ENCODE measurements at places on chromosomes 2 and 18. TPM values are rescaled to one million over a fixed set of nuclear protein-coding genes. Genes with fewer than 3 reads are reported as not detected.

GRCh38 chr18:56541793-56542192, 96.6 kb downstream of the TXNL1 start:
- no peak for DNase-seq

GRCh38 chr2:239274391-239275043, 126.3 kb downstream of the HDAC4 start:
- DNase-seq = no peak

GRCh38 chr2:66729416-66730330, 294.7 kb downstream of the MEIS1 start:
- no peak for DNase-seq

DNA sequence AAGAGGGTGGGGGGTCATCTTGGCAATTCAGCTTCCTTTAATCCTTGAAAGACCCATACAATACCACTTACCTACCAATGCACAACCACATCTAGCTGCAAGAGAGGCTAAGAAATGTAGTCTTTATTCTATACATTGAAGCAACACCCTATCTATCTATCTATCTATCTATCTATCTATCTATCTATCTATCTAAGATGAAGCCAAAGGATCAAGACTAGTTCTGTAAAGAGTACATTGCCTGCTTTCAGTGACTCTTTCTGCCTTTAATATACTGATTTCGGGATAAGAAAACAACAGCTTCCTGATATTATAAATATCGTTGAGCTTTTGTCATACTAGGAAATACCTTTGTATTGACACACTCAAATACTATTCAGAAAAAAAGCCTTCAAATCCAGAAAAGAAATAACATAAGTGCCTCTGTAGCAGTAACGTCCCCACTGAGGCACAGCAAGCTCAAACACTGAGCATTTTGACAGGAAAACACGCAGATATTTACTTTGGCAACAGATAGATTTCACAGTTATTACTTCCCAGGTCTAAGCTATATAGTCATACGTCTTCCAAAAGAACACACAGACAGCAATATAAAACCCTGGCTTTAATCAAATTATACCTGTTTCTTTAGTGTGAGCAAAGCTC, 139.4 kb upstream of the SERTAD2 start:
- DNase-seq = no peak

Gene SCN3A
- not detected for polyA plus RNA-seq

DNA sequence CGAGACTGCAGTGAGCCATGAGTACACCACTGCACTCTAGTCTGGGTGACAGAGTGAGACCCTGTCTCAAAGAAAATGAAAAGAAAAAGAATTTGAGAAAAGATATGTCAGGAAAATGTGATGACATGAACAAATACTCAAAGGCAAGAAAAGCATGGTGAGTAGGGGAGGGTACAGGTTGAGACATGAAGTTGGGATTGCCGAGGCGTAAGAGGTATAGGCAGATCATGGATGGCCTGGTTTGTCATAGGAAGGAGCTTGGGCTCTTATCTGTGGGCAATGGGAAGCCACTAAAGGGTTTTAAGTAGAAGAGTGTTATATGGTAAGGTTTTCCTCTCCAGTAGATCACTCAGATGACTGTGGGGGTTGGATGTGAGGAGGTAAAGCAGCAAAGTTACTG, 32.3 kb downstream of the SPAST start:
- no peak for DNase-seq

Gene REL
- 9.0 TPM for polyA plus RNA-seq

Gene AOX1
- 12.2 TPM for polyA plus RNA-seq

- DNase-seq = no peak
Measured at GRCh38 chr2:109013051-109013450, 24.0 kb upstream of the EDAR start.

- no peak for DNase-seq
Measured at GRCh38 chr18:31553800-31554199, 37.9 kb upstream of the TTR start.

Data from keratinocyte (primary cell).